Stimulated activated CD4-positive, alpha-beta T cell treated with anti-CD3 and anti-CD28 coated beads, Interleukin-15, amount 100 ng/mL, for 1 hour (primary cell): ENCODE measurements at places on chromosomes 6 and 20.

DNA sequence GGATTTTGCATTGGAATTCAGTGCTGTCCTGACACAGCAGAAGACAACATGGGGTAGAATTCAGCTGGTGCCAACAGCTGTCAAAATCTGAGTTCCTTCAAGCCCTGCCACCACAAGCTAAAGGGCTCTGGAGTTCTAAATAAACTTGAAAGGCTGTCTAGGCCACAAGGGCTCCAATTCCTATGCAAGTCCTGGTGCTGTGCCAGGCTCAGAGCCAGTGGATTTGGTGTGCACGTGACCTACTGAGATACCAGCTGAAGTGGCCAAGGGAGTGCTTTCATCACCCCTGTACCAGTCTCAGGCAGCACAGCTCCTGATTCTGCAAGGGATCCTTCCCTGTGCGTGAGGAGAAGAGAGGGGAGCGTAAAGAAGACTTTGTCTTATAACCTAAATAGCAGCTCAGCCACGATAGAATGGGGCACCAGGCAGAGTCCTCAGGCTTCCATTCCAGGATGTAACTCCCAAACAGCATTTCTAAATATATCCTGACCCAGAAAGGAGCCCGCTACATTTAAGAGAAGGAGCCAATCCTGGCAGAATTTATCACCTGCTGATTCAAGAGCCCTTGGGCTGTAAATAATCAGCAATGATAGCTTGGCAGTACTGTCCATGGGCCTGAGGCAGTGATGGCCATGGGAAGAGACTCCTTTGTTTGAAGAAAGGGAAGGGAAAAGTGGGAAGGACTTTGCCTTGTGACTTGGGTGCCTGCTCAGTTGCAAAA is 881.2 kb upstream of the EPHA7 start:
- DNase-seq: no peak

DNA sequence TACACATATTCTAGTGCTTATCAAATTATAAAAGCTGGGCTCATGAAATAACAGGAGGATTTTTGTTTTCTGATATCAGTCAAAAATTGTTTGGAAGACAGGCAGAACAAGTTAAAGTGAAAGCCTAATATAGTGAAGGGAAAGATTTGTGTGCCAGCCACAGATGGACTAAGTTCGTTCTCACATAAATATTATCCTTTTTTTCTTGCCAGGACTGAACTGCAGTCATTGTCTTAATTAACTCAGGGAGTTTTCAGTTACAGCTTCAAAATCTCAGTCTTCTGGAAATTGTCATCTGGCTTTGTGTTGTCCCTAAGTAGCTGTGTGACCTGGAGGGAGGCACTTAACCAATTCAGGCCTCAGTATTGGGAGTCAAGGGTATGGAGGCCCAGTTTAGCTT is 40.7 kb downstream of the PLCB4 start:
- DNase-seq: no peak

- no peak for DNase-seq
Observed at GRCh38 chr20:63773571-63774241, 34.1 kb downstream of the SLC2A4RG start.

GRCh38 chr6:218153-219018 is 73.9 kb upstream of the DUSP22 start:
- DNase-seq: no peak

DNA sequence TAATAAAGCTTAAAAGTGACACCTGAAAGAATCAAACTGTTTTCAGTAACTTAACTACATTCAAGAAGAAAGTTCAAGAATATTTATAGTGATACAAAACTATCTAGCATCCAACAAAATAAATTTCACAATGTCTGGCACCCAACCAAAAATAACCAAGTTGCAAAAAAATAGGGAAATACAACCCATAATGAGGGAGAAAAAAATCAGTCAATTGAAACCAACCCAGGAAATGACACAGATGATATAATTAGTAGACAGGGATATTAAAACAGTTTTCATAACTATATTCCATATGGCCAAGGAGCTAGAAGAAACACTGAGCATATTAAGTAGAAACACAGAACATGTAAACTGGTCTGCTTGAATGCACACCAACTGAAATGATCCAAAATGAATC is 120.2 kb upstream of the BEND3 start:
- no peak for DNase-seq

GRCh38 chr6:17965397-17965796 is 22.0 kb downstream of the KIF13A start:
- no peak for DNase-seq

DNA sequence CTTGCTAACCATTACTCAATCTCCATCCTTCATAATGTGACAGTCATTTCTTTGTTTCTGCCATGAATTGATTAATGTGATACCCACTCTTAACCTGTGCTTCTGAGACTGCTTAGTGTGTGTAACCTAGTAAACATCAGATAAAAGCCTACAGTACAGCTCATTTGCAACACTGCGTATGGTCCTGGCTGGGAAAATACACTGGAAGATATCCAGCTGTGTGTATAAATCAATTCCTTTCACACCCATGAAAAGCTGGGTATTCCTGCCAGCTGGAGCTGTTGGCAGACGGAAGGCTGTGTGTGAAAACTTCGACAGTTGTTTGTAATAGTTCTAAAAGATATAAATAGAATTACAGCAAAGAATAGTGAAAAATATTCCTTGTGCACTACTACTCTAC is 509.2 kb downstream of the FRK start:
- DNase-seq: no peak

DNA sequence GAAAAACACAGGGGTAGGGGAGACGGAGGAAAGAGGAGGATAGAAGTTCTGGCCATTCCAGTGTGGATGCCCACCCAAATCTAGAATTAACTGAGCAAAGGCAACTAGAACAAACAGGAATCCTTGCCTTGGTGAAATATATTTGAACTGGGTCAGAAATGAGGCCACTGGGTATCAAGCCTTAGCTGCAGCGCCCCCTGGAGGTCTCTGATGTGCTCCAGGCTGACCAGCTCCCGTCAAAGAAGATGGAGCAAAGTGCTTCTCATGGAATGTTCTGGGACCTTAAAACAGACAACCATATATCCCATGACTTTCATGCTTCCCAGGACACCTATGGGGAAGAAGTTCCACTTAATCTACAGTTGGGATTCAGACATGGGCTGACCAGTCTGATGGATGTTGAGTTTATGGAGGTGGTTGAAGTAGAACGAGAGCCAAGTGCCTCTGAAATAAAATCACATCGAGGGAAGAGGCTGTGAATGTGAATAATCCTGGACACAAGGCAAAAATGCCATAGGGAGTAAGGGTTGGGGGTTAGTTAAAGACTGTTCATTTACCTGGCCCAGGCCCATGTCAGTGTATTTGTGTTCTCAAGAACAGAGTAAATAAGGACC is 50.4 kb downstream of the HLA-DPB1 start:
- peak; percentile 28 for DNase-seq

DNA sequence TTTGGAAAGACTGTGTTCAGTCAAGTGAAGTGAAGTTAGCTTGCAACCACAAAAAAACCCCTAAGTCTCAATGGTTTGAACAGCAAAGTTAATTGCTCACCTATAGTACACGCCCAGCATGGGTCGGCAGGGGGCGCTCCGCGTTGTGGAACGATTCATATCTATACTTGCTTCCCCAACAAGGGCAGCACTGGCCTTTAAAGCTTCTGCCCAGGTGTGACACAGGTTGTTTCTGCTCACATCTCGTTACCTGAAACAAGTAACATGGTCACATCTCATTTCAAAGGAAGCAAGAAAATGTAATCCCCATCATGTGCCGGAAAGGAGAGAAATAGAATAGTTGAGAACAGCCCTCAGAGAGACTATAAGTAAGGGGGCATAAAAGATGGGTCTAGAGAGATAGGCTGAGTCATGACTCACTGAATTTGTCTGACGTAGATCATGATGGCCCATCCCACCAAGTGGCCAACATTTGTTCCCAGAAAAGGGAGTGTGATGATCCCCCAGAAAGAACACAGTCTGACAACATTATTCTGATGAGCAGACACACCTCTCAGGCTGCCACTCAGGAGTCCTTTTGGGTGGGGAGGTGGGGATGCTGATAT is 29.0 kb downstream of the HNF4A start:
- peak; percentile 60 for DNase-seq

DNA sequence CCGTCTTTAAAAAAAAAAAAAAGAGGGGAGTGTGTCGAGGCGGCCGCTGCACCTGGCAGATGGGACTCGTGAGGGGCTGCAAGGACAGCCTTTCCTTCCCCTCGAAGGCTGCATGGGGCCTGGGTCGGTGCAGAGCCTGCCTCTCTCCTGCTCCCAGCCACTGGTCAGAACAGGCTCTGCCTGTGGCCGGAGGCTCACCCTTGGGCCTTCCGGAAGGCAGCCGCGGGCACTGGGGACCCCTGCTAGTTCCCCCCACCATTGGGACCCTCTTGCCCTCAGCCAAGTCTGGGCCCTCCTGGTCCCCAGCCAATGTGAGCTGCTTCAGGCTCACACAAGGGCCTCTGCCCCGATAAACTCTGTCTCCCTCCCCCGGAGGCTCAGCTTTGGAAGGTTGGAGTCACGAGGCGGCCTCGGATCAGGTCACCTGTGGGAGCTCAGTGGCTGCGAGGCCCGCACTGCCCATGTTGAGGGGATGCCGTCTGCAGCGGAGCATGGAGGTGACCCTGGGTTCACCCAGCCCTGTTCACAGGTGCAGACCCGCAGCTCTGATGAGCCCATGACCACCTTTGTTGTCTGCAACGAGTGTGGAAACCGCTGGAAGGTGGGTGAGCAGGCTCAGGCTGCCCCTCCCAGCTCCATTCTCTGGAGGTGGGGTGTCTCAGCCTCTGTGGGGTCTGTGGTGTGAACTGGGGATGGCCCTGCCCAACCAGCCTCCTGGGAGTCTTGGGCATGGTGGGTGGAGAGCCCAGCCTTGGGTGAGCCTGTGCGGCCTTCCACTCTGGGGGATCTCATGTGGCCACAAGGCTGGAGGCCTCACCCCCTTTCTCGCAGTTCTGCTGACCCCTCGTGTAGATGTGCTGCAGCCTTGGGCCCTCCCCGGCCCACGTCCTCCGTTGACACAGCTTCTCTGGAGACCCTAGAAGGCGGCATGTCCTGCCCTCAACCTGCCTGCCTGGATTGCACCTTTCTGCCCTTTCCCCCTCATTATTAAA is 7.7 kb downstream of the RGS19 start:
- DNase-seq: no peak

GRCh38 chr6:125001684-125002405 is 39.6 kb downstream of the RNF217 start:
- DNase-seq: no peak

DNA sequence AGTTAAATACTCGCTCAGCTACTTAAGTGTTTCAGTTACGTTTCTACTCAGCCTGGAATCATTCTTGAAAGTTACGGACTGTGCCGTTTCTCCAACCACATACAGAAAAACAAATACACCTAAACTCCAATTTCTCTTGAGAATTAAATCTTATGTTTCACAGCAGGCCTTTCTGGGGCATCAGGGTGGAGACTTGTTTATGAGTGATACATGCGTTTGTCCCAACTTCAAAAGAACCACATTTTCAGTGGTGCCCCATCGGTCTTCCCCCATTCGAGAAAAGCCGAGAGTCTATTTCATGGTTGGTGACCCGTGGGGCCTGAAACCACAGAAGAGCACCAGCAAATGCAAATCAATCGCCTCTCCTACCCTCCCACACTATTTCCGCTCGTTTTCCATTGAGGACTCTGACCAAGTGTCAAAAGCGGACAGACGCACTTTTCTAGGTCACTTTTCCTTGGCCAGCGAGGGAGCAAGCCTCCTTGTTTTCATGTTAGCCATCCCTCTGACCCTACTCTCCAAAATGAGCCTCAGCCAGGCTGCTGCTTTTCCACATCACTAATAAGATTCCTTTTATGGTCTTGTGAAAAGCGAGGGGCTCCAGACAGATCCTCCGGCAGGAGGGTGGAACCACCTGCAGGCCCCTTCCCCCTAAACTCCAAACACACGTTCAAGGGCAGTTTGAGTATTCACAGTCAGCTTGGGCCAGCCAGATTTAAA is 3.1 kb downstream of the JAG1 start:
- DNase-seq: no peak

GRCh38 chr20:833121-833449 is 430 bp upstream of the FAM110A start:
- DNase-seq: no peak

- DNase-seq: no peak
Observed at GRCh38 chr20:36497856-36498255, 43.5 kb upstream of the MYL9 start.

GRCh38 chr6:11806561-11807317 is 28.1 kb upstream of the ADTRP start:
- no peak for DNase-seq

- no peak for DNase-seq
Observed at GRCh38 chr6:15504581-15505350, 158.1 kb downstream of the DTNBP1 start.

DNA sequence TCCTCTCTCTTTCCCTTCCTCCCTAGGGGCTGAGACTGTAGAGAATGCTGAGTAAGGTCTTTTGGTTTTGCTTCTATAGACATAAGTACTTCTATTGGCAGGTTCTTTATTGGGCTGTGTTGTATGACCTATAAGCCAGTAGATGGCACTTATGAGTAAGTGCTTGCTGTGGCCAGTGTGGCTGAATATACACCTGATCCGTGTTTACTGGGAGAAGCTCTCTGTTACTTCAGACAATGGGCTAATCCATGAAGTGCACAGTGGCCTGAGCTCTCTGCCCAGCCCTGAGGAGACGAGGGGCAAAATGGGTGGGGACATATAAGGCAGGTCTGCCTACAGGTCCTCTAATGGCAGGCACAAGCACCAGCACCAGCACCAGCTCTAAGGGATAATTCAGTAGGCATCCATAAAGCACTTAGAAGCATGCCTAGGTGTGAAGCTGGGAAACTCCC is 610.3 kb downstream of the RNF144B start:
- no peak for DNase-seq

- DNase-seq: no peak
Observed at GRCh38 chr20:46985250-46985649, 90.6 kb downstream of the EYA2 start.
